ENCODE measurements at places on chromosomes 4 and X.

DNA sequence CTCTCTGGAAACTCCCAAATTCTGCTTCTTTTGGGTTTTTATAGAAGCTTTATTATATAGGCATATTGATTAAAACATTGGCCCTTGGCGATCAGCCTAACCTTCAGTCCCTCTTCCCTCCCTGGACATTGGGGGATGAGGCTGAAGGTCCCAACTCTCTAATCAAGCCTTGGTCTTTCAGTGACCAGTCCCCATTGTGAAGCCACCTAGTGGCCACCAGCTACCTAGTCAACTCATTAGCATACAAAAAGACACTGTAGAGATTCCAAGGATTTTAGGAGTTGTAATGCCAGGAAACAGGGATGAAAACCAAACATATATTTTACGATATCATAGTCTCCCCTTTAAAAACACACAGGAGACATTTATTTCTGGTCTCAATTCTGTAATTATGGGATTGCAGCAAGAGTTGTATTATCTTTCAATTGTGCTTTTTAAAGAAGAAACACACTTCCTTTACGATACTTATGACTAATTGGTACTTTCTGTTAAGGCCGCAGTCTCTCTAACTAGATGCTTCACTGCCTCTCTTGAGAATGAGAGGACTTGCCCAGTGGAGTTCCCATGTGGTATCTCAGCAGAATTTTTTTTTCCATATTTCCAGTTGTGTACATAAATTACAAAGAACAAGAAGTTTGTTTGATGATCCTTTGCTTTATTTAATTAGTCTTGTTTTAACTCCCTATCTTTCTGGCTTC lies 58.2 kb downstream of the WDR17 start:
- no peak for DNase-seq

DNA sequence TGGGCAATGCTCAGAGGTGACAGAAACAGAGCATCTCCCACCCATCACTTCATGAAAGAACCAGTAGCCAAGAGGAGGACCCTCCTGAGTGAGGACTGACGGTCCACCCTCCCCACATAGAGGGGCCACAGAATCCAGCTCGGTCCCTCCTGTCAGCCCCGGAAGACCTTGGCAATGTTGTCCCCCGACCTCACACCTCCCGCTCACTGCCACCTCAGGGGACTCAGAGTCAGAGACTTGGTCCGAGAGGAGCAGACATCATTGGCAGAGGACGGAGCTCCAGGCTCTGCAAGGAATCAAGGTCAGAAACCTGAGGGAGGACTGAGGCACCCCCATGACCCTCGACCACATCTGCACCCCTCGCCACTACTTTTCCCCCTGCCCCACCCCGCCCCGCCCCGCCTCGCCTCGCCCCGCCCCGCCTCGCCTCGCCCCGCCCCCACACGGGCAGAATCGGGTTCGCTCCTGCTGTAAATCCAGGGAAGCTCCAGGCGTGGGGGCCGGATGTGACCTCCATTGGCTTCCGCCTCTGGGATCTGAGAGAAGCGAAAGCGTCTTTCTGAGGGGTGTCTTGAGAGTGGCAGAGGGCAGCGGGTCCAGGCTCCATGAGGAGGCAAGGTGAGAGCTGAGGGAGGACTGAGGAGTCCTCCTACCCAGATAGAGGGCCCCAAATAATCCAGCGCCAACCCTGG lies at the start of gene MAGEA11:
Gene MAGEA11 (plus strand): TSS at position 516 of the 692 bp plus-strand sequence. CDS start 1,100 bp downstream, outside the sequence.
- DNase-seq = no peak

DNA sequence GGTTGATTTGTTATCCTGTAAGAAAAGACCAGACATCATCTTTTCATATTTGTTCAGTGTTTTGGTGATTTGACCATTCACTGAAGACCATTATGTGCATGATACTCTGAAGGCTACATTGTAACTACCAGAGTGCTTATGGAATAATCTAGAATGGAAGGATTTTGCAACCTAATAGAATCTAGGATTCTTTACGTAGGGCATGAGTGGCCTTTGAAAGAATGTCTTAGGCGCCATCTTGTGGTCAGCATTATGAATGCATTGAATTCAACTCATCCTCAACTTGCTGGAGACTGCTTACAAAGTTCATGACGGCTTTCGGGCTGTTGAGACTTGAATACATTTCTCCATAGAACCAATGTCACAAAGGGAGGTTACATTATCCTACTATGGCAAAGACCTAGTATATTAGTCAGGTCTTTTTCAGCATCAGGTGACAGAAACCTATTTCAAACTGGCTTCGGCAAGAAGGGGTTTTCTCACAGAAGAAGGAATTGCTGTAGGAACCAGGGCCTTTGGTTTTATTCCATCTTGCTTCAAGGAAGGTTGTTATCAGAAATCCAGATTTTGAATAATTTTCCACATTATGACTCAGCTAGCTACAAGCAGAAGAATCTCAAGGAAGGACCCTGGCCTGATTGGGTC lies 104.1 kb downstream of the GPAT3 start:
- no peak for DNase-seq

DNA sequence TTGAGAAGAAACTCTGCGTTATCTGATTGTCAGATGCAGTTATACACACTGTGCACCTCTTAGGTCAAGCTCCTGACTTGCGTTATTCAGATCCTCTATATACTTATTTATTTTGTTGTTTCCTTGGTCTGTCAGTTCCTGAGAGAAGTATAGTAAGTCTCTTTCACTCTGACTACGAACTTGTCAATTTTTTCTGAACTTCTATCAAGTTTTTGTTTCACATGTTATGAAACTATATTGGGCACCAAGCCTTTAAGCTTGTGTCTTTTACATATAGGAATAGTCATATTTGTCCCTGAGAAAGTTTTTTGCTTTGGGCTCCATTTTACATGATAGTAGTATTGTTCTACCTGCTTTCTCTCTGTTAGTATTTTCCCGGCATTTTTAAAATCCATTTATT lies 31.7 kb downstream of the ZNF275 start:
- no peak for DNase-seq

- DNase-seq = no peak
Observed at GRCh38 chrX:50594788-50595187, 124.2 kb upstream of the DGKK start.

- no peak for DNase-seq
Observed at GRCh38 chr4:183838987-183839712, 66.0 kb upstream of the STOX2 start.

GRCh38 chrX:75061701-75062100 lies 94.4 kb downstream of the ABCB7 start:
- DNase-seq = no peak

DNA sequence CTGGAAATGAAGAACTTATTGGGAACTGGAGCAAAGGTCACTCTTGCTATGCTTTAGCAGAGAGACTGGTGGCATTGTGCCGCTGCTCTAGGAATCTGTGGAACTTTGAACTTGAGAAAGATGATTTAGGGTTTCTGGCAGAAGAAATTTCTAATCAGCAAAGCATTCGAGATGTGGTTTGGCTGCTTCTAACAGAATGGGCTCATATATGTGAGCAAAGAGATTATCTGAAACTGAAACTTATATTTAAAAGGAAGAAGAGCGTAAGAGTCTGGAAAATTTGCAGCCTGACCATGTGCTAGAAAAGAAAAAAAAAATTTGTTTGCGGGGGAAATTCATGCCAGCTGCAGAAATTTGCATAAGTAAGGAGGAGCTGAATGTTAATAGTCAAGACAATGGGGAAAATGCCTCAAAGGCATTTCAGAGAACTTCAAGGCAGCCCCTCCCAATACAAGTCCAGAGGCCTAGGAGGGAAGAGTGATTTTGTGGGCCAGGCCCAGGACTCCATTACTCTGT lies 35.9 kb upstream of the PAPSS1 start:
- DNase-seq = no peak

GRCh38 chr4:102713096-102713495 lies 47.7 kb downstream of the MANBA start:
- DNase-seq = no peak

- DNase-seq = no peak
Observed at GRCh38 chr4:107751670-107752069, 31.6 kb upstream of the PAPSS1 start.

DNA sequence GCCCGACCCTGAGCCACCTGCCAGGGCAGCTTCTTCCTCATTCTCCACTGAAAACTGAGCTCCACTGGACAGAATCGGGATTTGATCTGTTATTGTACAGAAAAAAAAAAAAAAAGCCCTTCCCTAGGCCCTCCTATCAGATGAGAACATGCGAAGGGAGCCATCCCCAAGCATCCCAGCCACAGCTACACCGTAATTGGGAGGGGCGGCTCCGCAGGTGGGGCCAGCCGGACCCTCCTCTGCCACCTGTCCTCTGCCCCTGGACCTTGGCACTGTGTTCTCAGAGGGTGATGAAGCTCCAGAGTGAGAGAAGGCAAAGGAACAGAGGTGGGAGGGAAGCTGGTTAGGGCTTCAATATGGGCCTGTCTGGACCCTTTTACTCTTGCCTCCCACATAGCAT lies 240.0 kb upstream of the PSAPL1 start:
- no peak for DNase-seq

GRCh38 chr4:157984285-157984911 lies 188.4 kb downstream of the GASK1B start:
- no peak for DNase-seq

- DNase-seq = no peak
Observed at GRCh38 chr4:136737066-136737465, 795.2 kb downstream of the PCDH18 start.

- no peak for DNase-seq
Observed at GRCh38 chr4:114149-114548, 10.2 kb upstream of the ZNF718 start.

DNA sequence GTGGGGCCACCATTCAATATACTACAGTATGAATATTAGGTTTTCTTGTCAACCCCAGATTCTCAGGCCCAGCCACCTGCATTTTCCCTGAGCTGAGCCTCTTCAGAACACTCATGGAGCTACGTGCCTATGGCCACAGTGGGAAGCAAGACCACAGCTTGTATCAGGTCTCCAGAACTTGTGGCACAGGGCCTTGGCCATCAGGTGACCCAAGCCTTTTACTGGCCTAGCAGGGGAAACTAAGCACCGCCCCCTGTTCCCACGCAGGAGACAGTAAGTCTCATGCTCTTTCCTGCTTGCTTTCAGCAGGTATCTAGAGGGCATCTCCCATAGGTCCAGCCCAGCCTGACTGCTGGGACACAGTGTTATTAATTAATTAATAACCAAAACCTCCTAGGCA lies 138.4 kb upstream of the MAMLD1 start:
- DNase-seq = no peak

- DNase-seq = no peak
Observed at GRCh38 chr4:100977274-100977673, 370.1 kb downstream of the PPP3CA start.

DNA sequence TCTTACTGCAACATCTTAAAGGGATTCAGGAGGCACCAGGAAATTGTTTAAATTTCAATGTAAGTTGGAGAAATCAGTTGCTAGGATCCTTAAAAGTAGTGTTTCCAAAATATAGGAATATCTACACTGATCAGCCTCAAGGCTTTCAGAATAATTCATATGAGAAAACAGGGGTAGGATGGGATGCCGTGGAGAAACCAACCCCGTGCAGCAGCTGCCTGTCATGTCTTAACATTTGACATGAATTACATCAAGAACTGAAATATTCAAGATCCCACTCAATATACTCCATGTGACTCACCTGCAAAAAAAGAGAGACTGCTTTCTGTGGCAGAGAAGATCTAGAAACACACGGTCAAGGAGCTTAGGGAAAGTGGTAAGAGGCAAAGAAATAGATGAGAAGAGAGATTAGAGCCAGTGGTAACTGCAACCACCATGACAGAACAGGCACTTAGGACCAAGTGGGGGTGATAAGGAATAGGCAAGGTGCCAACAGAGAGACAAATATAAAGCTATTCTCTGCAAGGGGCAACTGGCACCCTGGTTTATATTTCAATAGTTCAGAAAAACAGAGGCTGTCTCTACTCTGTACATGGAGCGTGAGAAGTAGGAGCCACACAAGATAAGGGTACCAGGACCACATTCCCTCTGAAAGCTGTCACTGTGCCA lies 64.0 kb downstream of the SLC39A8 start:
- no peak for DNase-seq

DNA sequence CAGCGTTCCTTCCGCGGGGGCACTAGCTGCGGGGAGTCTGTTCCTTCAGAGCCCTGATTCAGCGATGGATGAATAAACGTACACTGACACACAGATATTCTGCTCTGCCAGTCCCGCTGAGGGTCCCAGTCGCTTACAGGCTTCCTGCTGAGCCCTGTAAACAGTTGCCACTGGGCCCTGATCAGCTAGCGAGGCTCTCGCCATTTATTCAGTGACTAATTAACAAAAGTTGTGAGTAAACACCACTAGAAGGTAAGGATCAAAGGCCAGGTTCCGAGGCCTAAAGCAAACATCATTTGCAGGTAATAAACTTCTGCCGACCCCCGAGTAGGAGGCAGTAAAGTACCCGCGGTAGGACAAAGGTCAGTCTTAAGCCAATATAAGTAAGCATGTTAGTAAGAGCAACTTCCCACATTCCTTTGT lies 442.6 kb upstream of the GALNT7 start:
- DNase-seq = no peak

- DNase-seq = no peak
Observed at GRCh38 chr4:102341201-102341600, 4.1 kb downstream of the SLC39A8 start.

DNA sequence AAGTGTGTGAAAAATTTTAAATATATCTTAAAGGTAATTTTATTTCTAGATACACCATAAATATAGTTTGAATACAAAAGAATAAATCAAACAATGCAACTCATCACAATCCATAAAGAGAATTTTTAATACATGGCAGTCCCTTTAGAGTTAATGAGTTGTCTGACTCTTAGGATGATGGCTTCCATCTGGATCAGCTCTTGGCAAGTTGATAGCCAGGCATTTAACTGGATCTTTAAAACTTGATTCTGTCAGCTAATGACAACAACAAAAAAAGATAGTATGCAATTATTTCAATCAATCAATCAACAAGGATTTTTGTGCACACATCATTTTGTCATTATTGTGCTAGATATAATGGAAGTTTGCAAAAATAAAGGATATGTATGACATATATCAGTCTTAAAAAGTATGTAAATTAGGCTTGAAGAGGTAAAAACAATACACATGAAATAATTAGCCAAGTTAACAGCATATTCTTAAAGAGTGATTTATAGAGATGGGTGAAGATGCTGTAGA lies 174.9 kb upstream of the PCDH18 start:
- no peak for DNase-seq

- no peak for DNase-seq
Observed at GRCh38 chr4:83858131-83858530, 322.2 kb downstream of the GPAT3 start.

DNA sequence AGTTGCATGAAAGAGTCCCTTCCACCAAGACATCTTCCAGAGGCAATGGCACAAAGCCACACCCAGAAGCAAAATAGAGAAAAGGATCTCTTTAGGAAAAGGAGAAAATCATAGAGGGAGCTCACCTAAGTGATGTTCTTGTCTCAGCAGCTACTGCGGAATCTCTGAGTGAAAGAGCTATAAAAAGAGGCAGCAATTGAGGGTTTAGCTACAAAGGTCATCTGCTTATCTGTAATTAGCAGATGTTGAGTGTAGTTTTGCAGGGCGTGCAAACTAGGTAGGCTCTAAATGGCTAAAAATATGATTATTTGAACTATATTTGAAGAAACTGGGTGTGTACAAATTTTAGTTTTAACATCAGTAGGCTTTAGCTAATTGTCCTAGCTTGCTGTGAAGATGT lies 276.0 kb downstream of the HS3ST1 start:
- no peak for DNase-seq
